ENCODE measurements at places on chromosomes 13 and 19.
A peak's percentile ranks its signal among the peaks of the same experiment; 100 is the strongest.

DNA sequence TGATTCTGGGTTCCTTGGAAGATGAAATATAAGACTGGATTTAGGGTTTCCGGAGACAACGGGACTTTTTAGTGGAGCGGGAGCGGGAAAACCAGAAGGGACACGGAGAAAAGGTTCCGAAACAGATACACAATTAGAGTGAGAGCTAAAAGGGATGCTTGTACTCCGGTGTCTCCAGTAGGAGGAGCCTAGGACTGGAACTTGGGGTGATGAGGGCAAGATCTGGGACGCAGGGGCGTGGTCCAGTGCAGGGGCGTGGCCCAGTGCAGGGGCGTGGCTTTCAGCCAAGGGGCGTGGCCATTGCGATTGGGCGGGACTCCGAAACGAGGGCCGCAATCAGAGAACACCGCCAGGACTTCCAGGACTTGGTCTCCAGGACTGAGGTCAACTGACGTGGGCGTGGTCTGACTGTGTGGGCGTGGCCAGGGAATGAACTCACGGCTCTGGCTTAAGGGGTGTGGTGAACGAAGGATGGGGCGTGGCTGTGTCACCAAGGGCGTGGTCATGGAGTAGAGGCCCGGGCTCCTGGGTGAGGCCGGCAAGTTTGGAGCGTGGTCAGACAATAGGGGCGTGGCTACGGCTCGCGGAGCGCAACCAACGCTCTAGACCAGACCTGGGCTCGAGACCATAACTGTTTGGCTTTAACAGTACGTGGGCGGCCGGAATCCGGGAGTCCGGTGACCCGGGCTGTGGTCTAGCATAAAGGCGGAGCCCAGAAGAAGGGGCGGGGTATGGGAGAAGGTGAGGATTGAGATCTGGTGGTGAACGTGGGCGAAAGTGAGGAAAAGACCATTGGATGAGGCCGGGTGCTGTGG lies at the start of gene DKKL1:
Gene DKKL1 (plus strand): TSS at position 610 of the 815 bp plus-strand sequence. CDS start 122 bp downstream, at position 732.
- peak; percentile 99 for DNase-seq

DNA sequence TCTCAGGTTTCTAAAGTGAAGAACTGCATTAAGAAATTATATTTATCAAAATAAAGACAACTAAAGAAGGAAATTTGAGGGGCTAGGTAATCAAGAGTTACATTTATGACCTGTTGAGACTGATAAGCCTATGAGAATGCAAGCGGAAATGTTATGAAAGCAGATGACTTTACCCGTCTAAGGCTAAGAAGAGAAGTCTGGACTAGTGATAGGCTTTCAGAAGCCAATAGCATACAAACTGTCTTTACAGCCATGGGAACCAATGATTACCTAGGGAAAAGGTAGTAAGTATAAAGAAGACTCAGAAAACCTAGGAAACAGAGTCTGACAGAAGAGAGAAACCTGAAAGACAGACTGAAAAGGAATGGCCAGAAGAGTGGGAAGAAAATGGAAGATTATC lies 11.2 kb downstream of the TSC22D1 start:
- no peak for DNase-seq

DNA sequence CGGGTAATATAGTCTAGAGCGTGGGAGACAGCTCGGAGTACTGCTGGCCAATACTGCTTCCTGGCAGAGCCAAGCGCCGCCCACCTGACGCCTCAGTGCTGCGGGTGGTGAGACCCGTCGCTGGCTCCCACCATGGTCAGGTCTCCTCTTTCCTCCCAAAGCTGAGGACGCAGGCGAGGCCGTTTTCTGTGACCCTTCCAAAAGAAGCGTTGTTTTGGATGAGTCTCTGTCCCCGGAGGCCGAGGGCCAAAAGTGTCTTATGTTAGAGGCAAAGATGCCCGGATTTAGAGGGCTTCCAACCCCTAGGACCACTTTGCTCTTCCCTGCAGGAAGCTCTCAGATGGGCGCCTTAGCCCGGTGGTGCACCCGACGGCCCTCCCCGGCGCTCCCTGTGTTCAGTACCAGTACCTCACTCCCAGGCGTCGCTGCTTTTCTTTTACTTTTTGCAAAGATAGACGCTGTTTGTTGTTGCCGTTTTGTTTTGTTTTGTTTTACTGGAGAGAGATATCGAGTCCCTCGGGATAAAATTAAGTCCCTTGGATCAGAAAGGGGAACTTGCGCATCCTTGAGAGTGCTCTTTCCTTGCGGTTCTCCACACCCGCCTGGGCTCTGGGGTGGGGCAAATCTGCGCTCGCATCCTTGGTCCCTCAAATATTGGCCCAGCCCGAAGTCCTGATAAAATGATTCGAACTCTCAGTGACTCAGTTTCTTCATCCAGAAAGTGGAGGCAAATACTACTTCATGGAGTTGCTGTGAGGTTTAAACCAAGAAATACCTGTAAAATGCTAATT lies 7.0 kb downstream of the PDX1 start:
- DNase-seq, result no peak

- DNase-seq, result peak; percentile 61
Measured at GRCh38 chr13:45143346-45143751, 23.0 kb downstream of the GTF2F2 start.

DNA sequence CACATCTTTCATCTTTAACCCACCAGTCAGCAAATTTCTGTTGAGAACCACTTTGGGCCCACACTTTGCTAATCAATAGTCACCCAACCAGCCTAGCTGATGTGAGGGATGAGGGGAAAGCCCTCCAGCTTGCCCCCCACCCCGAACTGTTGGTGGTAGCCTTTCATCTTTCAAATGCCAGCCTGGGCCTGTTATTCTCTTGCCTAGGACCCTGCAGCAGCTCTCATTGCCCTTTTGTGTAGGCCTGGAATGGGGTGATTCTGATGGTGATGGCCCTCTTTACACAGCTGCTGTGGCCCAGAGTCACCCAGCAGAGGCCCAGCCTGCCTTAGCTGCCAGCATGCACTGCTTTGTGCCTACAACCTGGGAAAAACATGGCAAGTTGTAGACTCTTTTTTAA lies 294.5 kb downstream of the SLC7A1 start:
- no peak for DNase-seq

GRCh38 chr19:30167206-30167868 lies 204.8 kb upstream of the ZNF536 start:
- no peak for DNase-seq
